ENCODE measurements at places on chromosomes 2 and 18.

- DNase-seq: no peak
These were observed 30.3 kb downstream of the MOGAT1 start for GRCh38 chr2:222701721-222702131.

GRCh38 chr18:75275226-75275625 is 64.6 kb downstream of the TSHZ1 start:
- DNase-seq: no peak

GRCh38 chr2:225070811-225071210 is 28.5 kb upstream of the DOCK10 start:
- no peak for DNase-seq

DNA sequence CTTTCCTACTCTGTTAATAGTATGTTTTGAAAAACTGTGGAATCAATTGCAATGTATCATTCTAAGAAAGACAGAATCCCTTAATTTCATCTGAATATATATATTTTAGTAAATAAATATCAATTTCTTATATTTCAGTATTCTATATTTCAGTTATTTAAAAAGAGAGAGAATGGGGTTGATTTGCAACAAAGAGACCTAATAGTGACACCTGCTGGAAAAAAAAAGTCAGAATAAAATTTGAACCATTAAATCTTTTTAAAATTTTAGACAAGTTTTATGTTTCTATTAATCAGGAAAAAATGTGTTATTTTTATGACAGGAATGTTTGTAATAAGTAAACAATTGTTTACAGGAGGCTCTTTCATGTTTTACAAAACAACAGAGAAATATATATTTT is 20.7 kb upstream of the CCNT2 start:
- no peak for DNase-seq

DNA sequence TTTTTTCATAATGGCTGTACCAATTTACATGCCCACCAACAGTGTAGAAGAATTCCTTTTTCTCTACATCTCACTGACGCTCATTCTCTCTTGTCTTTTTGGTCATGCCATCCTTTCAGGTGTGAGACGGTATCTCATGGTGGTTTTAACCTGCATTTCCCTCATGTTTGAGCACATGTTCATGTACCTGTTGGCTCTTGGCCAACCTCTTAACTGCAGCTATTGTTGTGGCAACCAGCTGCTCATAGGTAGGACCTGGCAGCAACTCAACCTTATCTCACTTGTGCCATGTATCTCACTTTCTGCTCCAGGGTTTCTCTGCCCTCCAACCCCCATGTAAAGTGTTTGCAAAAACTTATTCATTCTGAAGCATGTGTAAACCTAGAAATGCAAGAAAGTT is 167.5 kb downstream of the UPP2 start:
- no peak for DNase-seq

DNA sequence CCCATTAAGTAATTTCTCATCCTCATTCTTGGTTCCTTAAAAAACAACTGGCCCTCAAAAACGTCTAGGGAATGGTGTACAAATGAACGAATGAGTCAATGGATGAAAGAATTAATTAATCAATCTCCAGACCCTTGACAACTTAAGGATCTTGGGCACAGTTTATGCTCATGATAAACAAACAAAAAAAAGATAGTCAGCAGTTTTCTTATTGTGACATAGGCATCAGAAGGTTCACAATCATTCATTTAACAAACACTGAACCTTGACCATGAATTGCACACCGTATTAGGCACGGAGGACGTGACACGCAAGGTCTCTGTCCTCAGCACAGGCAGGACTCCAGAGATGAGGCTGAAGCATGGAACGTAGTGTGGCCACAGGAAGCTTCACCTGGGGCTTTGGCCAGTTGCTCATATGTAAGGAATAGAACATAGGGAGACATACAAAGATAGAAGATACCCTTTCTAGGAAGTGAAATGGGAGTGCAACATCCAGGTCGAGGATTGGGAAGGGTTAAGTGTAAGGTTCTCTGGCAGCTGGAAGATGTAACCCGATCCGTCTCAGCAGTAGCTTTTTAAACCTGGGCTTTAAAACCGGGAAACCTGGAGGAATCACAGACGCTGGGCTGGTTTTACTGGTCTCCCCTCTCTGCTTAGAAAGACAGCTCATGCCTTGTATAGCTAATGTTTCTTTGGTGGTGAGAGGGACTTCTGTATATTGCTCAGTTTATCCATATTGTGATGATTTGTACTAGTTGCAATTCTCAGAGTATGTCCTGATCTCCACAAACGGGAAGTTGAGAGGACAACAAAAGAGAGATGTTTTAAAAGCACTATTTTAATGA is 8.9 kb upstream of the LTBP1 start:
- no peak for DNase-seq

GRCh38 chr2:30302566-30302965 is 71.2 kb downstream of the LBH start:
- no peak for DNase-seq

DNA sequence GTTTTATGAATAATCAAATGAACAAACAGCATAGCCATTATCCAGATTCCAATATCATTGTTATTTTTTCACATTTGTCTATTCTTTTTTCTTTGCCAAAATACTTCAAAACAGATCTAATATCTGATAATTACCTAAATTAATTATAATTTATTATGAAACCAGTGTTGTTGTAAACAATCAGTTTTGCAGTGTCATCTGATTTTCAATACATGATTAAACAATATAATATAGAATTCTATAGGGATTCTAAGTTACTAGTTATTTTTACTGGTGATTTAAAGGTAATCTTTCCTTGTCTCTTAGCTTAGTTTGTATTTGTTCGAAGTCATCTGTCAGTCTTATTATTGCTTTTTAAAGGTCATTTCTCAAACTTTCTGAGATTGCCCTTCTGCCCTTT is 101.0 kb downstream of the BIRC6 start:
- DNase-seq: no peak

- DNase-seq: no peak
These were observed 63.9 kb downstream of the NEB start for GRCh38 chr2:151670346-151670745.

- DNase-seq: no peak
These were observed 151.7 kb downstream of the MCFD2 start for GRCh38 chr2:46763861-46764260.

GRCh38 chr2:105379741-105380186 is 19.1 kb downstream of the FHL2 start:
- DNase-seq: no peak

DNA sequence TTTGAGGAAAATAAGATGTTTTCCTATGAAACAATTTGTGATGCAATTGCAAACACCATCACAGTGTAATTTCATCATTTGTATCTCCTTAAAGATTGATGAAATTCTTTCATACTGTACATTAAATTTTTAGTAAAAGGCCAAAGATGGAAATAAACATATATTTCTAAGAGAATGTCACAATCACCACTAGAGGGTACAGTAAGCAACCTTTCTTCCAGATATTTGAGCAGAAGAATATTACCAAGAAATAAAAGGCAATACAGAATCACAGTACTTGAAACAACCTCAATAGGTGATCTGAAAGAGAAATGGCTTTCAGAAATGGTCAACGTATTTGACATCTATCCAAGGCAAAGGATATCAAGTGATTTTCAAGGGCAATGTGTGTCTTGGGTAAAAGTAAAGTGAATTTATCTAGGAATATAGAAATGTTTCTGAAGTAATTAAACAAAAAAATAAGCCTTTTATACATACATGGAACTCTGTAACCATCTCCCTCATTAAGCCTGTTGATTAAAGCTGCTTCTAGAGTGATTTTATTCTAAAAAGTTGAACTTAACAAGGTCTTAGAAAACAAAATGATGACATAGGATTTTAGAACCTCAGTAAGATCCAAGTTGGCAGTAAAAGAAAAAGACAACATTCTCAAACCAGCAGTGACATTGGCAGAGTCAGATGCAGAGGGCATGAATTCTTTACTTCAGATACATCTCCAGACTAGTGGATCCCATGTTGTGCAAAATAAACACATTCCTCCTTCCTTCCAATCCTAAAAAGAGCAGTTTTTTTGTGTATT is 90.3 kb upstream of the SESTD1 start:
- no peak for DNase-seq

GRCh38 chr2:17227856-17228255 is 290.4 kb downstream of the RAD51AP2 start:
- no peak for DNase-seq

DNA sequence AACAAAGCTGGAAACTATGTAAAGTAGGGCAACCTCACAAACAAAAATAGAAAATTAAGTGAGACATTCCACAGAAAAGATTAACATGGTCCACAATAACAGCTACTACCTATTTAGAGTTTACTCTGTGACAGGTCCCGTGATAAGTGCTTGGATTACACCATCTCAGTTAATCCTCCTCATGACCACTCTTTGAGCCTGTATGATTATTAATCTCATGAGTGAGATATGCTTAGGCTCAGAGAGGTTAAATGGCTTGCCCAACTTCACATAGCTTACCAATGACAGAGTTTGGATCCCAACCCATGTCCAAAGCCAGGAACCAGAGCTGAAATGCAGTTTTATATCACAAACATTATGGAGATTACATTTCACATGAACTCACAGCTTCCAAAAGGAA is 37.3 kb upstream of the KLF7 start:
- no peak for DNase-seq

DNA sequence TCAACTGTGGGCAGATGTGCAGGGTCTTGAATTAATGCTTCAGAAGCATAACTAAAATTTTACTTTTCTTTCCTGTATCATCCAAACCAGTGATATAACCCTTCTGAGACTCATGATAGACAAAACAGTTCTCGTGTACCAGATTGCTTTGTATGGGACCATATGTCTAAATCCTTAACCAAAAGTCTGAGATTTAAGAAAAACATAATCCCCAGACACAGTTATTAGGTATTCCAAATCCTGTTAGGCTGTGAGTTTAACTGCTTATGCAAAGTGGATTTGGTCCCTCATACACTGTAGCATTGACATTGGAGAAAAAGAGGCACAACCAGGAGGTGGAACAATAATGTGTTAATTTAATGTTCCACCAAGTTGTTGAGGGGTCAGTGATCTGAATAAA is 235.0 kb downstream of the PMAIP1 start:
- no peak for DNase-seq

DNA sequence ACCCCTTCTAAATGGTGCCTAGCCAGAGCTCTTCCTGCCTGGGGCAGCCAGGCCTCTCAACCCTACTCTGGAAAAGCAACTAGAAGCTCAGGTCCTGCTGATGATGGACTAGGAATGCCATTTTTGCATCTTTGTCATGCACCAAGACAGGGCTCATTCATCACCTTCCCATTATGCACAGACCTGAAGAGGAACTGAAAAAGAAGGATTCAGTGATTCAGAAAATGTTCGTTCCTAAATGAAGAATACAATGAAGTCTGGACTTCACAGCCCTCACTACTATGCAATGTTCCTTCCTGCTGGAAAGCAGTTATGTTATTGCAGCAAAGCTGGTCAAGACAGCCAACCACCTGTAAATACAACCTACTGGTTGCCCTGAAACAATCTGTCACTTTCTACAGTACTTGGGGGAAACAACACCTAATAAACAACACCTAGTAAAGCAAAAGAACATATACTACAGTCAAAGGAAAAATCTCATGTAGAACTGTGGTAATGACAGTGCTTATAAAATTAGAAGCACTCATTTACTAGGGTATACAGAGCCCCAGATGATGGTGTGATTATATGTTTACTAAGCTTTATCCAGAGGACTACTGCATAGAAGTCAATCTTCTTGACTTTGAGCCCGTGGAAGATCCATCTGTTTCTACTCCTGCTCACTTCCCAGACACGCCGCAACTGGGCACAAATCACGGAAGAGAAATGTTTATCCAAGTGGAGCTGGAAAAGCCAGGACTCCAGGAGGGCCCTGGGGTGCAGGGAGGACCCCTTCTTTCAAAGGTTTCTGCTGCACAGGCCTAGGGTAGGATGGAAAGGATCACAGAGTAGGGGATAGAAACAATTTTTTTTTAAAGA is 103.1 kb upstream of the THOC1 start:
- no peak for DNase-seq

- DNase-seq: peak; percentile 58
These were observed 7.8 kb downstream of the RAX start for GRCh38 chr18:59265246-59265973.

DNA sequence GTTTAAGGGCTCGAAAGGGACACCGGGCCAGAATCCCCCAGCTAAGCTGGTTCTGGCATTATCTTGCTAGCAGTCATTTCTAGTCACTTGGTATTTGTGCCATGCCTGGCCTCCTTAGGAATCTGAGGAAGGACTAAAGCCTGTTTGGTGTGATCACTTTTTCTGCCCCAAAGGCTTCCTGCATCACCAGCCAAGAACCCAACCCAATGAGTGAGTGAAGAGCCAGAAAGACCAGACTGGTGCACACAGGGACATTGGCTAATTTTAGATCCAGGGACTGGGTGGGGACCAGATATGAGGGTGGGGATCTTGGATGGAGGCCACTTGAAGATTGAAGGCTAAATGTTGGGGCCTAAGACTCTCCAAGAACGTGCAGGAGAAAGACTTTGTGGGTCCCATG is 411.9 kb upstream of the TNP1 start:
- no peak for DNase-seq

DNA sequence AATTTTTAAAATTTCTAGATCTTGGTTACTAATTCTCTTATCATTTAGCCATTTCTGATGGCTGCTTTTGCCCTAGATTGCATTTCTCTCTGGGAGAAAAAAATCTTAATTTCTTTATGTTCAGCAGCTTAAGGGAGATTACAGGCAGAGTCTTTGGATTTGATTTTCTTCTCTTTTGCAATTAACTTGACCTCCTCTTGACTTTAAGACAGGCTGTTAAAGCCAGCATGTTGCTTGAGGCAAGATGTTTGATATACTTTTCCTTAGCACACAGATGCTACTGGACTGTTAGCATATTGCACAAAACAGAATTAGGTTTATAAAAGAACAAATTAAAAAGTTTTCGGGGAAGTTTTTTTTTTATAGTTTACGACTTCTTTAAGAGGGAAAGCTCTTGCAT is 50.0 kb downstream of the XRCC5 start:
- DNase-seq: no peak

DNA sequence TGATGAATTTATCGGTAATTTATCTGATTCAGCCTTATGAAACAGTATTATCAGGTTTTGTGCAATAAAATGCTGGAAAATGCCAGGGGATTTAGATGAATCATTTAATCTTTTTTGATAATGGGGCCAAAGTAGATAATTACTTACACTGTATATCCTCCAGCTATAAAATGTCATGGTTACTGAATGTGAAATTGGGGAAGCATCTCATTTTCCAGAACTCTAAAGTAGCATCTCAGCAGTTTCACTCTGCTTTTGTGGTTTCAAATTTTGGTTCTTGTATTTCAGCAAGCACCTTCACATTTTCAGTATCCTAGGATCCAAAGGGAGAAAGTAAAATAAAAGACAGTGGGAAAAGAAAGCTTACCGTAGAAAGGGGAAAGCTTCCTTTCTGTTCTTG is 12.8 kb downstream of the ANKRD62 start:
- DNase-seq: no peak

DNA sequence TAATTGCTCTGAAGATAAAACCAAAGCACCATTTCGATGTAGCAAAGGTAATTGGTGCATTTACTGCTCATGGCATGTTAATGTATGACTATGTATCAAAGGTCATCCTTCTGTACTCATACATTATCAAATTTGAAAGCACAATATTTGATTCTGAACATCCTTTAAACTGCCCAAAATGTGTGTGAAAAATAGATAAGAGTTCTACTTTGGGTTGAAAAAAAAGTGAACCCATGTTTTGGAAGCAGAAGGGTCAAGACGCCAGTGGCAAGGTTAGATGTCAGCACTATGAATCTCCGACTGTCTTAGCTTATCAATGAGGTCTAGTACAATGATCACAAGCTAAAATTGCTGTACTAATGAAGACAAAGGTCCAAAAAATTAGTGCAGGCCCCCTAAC is 83.1 kb downstream of the LNPK start:
- DNase-seq: no peak

Data from NCI-H1092 (cell line).